Stimulated activated CD8-positive, alpha-beta memory T cell treated with anti-CD3 and anti-CD28 coated beads, Interleukin-2, amount 100 ng/mL, for 1 hour (primary cell): ENCODE measurements at places on chromosomes 4 and X.

- DNase-seq = no peak
Observed at GRCh38 chr4:16125571-16126445, 42.0 kb upstream of the PROM1 start.

GRCh38 chrX:66402165-66402564, 236.7 kb downstream of the EDA2R start:
- no peak for DNase-seq

DNA sequence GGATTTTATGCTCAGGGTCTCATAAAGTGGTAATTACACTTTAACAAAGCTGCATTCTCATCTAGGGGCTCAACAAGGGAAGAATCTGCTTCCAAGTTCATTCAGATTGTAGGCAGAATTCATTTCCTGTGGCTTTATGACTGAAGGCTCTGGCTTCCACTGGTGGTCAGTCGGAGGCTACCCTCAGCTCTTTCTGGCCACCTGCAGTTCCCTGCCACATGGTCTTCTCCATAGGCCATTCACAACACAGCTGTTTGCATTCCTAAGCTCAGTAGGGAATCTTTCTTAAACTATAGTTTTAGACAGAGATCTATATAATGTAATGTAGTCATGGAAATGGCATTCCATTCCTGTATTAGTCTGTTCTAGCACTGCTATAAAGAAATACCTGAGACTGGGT, 973.0 kb upstream of the SLIT2 start:
- no peak for DNase-seq

- DNase-seq = no peak
Observed at GRCh38 chrX:125786316-125786715, 379.8 kb downstream of the DCAF12L2 start.

GRCh38 chrX:93594780-93595179, 78.6 kb downstream of the NAP1L3 start:
- no peak for DNase-seq

DNA sequence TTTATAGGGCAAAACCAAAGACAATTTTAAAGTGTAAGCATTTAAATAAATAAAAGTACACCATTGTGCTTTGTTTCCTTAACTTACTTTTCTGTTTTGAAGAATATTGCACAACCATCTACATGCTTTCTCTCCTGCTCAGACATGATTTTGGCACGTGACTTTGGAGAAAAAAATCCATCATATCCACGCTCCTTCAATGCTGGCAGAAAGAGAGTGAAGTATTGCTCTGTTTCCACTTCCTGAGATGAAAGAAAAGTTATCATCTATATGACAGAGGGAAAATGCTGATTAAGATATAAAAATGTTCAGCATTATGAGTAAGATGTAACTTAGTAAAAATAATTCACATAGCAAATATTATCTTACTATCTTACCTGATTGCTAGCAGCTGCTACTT, 77.1 kb downstream of the CNOT6L start:
- DNase-seq = no peak
